ENCODE measurements at places on chromosomes 2 and 18.

DNA sequence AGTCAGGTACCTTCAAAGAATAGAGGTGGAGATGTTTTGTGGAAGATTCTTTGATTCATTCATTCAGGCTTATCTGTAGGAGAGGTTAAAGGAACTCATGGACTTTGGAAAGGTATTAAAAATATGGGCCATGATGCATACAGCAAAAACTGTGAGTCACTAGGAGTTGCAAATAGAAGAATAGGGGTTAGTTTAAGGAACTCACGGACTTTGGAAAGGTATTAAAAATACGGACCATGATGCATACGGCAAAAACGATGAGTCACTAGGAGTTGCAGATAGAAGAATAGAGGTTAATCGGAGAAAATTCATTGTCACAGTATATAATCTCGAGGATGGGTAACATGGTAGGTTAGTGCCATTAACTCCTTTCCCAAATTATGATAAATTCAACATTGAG, 41.2 kb downstream of the SLC9A2 start:
- no peak for DNase-seq

DNA sequence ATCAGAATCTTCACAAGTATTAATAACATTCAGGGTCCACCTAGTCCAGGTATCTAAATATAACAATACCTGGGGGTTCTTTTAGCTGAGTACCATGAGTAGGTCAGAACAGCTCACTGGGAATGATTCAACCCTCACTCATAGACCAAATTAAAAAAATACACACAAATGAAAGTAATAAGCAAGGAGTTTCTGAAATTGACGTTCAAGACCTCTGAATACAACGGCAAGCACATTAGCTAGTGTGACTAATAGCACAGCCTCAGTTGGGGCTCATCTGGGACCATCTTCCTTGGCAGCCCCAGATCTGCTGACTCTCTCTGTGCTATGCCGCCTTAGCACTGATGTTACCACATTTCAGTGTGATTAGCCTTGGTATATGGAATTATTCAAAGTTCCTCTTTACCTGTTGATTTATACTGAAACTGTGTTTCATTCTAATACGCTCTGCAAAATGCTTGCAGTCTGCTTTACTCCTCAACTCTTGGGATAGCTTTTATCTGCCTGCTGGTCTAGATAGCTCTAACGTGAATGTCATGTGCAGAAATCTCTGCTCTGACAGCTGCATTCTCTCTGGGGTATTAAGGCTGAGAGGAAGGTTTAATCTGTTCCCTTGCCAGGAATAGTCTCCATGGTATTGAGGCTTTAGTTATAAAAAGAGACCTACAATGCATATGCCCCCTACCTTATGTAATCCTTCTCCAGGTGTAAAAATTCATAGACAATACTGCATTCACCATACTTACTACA, 153.3 kb downstream of the METTL4 start:
- no peak for DNase-seq

GRCh38 chr18:74290794-74291471, 830 bp downstream of the CYB5A start:
- DNase-seq: no peak

DNA sequence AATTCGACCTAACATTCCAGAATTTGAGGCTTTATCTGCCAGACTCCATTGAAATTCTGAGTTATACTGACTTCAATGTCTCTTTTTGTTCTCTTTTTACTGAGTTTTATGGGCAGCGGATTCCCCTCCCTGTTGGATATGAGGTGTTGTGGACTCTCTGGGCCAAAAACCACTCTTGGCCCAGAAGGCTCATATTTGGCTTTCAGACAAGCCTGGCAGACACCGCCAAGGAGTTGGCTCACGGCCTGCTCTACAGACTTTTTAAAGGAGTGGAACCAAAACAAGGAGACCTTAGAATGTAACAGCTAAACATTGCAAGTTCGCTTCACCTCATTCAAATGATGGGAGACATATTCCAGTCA, 206.4 kb upstream of the NCKAP5 start:
- DNase-seq: no peak

GRCh38 chr18:51398104-51398503, 200.6 kb upstream of the MEX3C start:
- DNase-seq: no peak

DNA sequence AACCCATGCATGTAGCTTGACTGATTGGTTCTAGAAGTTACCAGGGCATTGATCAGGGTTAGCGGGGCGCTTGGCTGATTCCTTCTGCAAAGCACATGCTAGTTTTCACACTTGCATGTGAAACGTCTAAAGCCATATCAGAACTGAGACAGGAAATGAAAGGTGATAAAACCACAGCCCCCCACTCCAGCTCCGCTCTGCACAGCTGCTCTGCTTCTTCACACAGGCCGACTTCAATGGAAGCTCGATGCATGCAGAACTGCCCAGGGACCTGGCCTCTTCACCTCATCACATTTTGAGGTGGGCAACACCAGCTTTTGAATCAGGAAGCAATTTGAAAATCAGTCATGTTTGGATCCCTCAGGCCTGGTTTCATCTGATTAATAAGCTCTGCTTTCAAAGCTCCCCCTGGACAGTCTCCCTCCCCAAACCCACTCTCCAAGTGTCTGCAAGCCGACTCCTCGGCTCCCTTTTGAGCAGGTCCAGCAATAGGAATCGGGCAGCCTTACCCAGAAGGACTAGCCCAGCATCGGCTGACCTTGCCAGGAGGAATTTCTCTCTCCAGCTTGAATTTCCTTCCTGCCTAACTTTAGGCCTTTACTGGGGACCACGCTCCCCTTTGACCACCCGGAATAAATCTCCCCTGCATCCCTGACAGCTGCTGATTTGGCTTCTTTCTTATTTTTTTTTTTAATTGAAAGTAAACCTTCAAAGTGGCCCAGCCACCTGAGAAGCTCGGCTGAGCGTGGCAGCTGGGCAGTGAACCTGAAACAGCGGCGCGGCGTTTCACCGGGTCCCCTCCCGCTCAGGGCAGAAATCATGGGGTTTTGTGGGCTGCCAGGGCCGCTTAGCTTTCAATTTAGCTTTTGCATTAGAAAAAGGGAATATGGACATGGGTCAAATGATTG, 31.7 kb downstream of the HRH4 start:
- DNase-seq: no peak

Data from CD4-positive, CD25-positive, alpha-beta regulatory T cell (primary cell).